Amniotic stem cell (primary cell): ENCODE measurements at places on chromosomes 6 and 20.

DNA sequence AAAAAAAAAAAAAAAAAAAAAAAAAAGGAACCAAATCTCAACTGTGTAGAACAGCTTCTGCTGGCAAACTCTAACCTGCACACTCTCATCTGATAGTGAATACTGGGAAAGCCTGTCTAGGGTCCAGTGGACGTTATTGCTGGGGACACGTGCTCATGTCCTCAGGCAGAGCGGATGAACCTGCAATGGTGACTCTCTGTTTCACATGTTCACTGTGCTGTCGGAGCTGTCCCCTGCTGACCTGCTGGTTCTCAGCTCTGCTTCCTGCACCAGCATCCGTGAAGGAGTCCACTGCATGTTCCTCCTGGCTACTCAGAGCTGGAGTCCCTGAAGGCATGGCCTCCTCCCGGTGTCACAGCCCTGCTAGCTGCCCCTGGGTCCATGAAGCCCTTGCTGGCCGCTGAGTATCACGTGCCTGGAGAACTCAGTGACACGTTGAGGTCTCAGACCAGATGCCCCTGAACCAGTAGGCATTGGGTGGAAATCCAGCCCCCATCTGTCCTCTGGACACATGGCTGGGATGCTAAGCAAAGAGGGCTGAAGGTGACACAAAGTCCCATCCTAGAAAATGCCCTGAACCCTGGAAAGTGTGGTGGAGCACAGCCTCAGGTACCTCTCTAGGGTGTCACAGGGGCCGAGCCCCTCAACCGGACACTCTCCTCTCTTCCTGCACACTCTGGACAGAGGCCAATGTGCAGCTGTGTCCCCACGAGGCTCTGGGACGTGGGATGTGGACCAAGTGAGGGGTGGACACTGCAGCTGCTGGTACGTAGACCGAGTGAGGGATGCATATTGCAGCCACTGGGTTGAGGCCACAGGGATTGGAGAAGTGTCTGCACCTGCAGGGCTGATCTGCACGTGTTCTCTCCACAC lies 54.9 kb upstream of the FRMD1 start:
- no peak for DNase-seq

DNA sequence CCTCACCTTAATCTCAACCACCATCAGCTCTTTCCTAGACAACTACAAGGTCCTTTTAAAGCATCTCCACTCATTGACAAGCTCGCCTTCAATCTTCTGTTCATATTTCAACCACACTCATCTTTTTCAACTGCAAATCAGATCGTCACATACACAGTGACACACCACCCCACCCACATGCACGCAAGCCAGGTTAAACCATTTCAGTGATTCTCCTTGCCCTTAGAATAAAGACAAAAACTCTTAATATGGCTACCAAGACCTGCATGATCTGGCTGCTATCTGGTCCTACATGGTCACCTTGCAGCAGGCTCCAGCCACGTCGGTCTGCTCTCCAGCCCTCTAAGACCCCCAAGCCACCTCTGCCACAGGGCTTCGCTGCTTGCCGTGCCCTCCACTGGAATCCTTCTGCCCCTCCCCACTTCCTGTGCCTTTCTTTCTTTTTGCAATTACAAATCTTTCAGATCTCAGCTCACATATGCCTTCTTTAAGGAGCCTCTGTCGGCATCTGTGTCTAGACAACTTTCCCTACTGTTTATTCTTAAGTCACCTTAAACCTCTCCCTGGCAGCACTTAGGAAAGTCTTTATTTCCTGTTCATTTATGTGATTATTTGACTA lies 507.3 kb upstream of the ARID1B start:
- DNase-seq, result no peak

DNA sequence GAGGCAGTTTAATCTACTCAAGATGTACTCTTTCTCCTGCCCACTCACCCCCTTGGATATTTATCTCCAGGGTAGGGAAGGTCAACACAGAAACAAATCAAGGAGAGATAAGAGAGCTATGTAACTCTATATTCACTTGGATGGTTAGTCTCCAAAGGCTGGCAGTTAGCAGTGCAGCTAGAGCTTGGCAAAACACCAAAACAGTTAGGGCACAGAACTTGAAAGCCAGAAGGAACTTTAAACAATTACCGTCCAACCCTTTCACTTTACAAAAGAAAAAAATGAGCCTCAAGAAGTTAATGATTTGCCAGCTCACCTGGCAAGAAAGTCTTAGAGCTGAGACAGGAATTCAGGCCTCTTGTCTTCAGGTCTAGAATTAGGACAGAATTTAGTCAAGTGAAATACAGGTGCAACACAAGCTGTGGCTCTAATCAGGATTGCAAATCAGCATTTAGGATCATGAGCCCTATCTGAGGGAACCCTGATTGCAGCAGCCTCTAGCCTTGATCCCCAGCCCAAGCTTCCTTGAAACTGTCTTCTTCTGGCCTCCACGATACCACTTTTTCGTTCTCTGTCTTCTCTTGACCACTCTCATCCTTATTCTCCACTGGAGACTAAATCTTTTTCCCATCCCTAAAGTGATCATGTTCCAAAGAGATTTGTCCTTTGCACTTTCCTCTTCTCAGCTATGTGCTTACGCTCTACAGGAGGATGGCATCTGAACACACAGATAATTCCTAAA lies 14.9 kb downstream of the NEDD9 start:
- DNase-seq, result no peak

GRCh38 chr20:33343521-33343920 lies 57.8 kb downstream of the CDK5RAP1 start:
- DNase-seq, result no peak

DNA sequence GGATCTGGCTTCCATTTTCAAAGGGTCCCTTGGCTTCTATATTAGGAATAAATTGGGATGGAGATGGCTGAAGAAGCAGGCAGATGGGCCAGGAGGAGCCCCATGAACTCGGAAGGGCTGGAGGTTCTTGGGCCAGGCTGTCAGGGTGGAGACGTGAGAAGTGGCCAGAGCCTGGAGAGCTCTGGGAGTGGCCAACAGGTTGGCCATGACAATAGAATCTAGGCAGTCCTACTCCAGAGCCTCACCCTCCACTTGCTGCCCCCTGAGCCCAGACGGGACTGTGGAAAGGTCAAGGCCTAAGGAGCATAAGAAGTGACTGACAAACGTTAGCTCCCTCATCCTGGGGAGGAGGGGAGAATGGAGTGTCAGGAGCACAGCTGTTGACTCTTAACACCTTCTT lies 62.1 kb downstream of the STK35 start:
- no peak for DNase-seq

DNA sequence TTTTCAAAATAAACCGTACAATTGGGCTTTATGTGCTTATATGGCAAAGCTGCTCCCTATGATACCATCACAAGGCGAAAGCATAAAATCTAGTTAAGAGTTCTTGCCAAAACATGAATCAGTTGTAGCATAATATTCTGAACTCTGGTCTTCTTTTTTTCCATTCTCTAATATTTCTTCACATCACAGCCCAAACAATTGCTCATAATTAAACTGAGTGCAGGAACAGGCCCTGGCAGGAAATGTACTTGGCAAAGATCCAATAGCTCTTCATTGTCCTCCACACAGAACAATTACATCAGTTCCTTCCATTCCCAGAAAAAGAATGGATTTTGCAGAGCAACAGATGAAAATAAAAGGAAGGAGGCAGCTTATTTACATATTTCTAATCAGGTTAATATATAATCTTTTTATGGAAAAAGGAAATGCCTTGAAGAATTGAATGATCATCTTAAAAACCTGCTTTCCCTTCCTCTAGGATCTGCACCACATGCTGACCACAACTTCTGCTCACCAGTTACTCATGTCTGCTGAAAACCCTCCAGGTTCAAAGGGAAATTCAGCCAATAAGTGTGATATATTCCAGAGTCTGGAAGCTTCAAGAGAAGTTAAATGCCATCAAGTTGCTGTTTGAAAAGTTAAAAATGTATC lies 123.3 kb upstream of the COL21A1 start:
- peak; percentile 35 for DNase-seq

DNA sequence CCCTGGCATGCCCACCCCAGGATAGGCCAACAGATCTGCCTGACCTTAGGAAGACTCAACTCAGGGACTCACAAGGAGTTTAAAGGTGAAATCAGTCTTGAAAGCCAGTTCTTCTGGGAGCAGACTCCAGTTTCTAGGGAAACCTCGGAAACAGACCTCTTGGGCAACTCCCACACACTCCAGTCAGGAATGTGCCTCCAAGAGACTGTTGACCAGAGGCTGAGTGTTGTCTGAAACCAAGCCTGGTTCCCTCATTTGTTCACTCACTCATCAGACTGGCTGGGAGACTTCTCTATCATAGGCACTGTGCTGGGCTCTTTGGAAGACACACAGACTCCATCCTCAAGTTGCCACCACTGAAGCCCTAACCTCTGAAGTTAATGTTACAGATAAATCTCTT lies 1.8 kb downstream of the TREM1 start:
- no peak for DNase-seq

GRCh38 chr6:41954668-41955067 lies 13.1 kb upstream of the CCND3 start:
- DNase-seq, result no peak

DNA sequence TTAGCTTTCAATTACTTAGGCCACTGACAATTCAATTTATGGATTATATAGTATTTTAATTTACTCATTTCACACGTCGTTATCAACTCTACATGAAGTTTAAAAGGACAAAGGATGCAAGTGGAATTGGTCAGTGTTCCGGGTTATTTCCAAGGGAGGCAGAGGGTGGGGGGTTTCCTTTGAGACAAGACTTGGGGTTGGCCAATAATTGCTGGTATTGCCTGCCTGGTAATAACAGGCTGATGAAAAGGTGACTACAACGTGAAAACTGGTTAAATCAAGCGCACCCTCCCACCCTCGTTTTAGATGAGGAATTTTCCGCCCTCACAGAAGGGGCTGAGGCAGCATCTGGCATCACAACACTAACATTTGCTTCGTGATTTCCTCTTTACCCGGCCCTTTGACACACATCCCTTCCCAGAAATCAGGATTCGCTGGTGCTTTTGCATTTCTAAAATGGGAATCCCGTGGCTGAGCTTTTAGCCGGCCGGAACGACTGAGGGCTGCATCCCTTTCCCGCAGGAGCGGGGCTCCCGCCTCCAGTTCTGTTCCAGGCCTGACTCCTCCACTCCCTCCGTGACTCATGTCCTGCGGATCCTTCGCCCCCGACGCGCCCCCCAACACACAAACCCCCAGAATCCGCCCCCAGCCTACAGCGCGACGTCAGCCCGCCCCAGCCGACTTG lies 999 bp upstream of the PIM1 start:
- peak; percentile 72 for DNase-seq

DNA sequence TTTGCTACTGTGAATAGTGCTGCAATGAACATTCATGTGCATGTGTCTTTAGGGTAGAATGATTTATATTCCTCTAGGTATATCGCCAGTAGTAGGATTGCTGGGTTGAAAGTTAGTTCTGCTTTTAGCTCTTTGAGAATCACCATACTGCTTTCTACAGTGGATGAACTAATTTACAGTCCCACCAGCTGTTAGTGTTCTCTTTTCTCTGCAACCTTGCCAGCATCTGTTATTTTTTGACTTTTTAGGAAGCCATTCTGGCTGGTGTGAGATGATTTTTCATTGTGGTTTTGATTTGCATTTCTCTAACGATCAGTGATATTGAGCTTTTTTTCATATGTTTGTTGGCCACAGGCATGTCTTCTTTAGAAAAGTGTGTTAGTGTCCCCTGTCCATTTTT lies 40.0 kb downstream of the PLG start:
- no peak for DNase-seq

GRCh38 chr6:24833711-24834386 lies 35.1 kb upstream of the ARMH2 start:
- no peak for DNase-seq

GRCh38 chr6:78505178-78505577 lies 362.2 kb upstream of the IRAK1BP1 start:
- DNase-seq, result no peak

GRCh38 chr20:63246490-63247288 lies 7.6 kb downstream of the NKAIN4 start:
- DNase-seq, result no peak

DNA sequence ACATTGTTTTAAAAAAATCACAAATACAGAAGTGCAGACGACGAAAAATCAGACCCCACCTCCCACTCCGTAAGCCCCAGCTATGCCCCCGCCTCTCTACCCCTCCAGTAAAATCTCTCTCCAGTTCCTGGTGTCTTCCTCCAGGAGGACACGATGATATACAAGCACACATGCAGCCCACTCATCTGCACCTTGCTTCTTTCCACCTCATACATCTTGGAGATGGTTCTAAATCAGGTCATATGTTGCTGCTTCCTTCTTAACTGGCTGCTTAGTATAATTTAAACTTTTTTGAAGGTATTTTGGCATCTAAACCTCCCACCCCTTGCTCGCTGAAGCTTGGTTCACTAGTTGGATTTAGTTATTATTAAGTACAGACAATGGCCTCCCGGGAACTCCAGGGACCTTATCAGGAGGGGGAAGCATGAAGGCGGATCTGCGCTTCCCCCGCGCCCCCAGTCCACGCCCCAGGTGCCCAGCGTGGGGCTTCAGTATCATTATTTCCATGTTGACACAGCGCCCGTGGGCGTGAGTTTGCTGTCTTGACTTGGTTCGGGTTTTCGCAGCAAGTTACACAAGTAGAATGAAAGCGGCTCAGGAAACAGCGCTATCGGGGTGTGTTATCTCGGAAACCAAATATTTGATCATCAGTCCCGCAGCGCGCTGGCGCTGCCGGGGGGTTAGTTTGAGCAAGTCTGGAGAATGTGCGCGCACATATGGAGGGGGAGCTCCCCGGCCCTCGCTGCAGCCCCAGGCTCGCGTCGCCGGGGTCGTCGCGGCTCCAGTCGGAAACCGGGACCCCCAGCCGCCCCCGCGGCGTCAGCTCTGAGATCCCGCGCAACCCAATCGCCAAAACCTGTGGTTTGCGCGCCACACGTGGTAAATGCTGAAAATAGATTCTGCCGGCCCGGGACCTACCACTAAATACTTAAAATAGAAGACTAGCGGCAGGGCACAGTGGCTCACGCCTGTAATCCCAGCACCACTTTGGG lies 2.3 kb downstream of the BMP7 start:
- DNase-seq, result no peak

DNA sequence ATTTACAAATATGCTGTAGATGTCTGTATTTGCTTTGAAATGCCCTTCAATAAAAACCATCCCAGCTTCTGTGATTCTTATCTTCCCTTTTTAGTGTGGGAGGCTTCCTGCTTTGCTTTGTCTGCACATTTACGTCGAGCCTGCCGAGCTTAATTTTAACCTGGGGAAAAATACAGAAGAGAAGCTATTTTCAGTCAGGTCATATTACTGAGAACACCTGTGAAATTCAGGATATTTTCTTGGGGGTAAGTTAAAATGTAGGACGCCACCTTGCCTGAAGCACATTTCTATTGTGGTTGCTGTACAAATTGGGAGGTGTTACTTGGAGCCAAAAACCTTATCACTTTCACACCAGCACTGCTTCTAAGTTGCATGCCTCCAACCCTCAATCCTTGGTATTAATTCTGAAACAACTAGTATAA lies 43.6 kb upstream of the FUCA2 start:
- DNase-seq, result no peak

- peak; percentile 90 for DNase-seq
These were observed at the start of gene GCLC for GRCh38 chr6:53544470-53545308. TSS of gene GCLC (minus strand) at chr6:53545101. CDS start at chr6:53544645, 456 bp downstream.
